ENCODE measurements at places on chromosomes 7 and 10.

DNA sequence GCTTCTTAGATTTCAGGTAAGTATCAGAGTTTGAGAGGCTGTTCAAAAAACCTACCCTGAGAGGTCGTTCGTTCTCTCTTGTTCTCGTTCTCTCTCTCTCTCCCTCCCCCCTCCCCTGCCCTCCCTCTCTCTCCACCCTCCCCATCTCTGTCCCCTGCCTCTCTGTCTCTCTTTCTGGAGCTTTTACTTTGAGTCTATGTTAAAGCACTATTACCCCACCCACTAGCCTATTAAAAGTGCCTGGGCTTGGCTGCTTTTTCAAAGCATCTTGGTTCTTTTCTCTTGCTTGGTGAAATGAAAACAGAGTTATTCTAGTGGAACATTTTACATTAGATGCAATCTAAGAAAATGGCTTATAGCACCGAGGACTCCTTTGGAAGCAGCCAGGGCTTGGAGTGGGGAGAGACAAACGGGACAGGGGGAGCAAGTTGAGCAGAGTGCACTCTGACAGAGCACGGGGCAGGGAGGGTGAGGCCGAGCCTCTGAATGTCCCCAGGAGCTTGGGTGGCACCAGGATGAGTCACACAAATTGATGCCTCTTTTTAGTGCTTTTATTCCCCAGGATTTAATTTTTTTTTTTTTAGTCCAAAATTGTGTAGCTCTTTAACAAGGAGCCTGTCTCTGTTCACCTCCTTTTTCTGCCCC, 134.3 kb downstream of the CFAP58 start:
- no peak for DNase-seq

GRCh38 chr7:16929146-16929762, 47.5 kb upstream of the AGR3 start:
- peak; percentile 55 for DNase-seq

DNA sequence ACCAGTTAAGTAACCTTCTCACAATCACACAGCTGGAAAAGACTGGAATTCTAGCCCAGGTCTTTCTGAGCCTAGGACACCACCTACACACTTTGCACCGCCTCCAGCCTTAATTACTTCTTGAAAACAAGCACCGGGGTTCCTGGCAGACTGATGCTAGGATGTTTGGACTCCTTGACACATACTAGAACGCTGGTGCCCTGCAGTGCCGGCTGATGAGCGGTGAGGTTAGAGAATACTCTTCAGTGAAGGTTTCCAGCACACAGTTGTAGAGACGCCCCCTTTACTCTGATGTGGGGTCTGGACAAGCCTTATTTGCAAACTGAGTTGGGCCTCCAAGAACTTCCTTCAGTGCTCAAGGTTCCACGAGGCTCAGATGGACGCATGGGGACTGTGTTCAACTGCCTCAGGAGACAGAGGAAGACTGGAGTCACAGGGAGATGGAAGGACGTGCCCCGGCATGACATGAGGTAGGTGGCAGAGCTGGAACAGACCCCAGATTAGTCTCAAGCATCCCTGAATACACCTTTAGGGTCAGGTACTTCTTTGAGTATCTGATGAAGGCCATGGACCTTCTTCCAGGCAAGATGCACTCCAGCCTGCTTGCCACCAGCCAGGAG, 89.6 kb downstream of the COBL start:
- DNase-seq = no peak

GRCh38 chr7:28408960-28409715, 3.2 kb upstream of the CREB5 start:
- DNase-seq = peak; percentile 100

GRCh38 chr7:28065308-28065707, 115.3 kb downstream of the JAZF1 start:
- no peak for DNase-seq

DNA sequence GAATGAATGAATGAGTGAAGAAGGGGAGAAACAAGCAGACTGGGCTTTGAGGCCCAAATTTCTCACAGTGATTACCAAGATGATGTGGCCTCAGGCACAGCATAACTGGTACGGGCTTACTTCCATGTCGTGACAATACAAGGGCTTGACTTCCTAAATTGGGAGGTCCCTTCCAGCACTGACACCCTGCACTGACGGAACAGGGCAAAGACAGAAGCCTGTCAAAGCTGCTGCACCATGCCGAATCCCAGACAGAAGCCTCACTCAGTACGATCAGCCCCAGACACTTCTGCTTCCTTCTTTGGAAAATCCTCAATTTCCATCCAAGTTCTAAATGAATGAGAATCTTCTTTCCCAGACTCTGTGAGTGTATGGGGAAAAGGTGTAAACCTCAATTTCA, 51.9 kb downstream of the GNA12 start:
- peak; percentile 32 for DNase-seq

GRCh38 chr7:82404094-82404493, 39.5 kb downstream of the CACNA2D1 start:
- DNase-seq = no peak

DNA sequence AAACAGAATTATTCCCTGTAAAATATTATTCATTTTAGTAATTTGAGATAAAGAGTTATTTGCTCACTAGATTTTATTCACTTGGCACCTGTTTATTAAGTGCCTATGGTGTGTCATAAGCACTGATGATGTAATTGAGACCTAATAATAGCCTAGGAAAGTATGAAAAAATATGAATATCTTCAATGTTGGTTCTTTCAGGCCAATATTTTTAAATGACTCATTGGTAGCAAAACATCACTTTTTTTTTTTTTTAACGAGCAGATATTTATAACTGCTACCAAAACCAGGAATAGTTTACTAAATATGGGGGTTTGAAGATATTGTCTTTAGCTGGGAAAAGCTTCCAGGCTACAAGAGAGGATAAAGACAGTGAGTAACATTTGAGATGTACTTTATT, 228.0 kb downstream of the PRKG1 start:
- no peak for DNase-seq

DNA sequence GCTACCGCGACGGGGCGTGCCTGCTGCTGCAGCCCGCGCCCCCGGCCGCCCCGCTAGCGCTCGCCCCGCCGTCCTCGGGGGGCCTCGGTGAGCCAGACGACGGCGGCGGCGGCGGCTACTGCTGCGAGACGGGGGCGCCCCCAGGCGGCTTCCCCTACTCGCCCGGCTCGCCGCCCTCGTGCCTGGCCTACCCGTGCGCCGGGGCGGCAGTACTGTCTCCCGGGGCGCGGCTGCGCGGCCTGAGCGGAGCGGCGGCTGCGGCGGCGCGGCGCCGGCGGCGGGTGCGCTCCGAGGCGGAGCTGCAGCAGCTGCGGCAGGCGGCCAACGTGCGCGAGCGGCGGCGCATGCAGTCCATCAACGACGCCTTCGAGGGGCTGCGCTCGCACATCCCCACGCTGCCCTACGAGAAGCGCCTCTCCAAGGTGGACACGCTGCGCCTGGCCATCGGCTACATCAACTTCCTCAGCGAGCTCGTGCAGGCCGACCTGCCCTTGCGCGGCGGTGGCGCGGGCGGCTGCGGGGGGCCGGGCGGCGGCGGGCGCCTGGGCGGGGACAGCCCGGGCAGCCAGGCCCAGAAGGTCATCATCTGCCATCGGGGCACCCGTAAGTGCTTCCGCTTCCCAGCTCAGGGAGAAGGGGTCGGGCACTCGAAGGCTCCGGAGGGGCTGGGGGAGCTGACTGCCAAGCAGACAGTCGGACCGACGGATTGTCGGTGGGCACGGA, 761 bp downstream of the PTF1A start:
- DNase-seq = no peak
